Activated CD8-positive, alpha-beta T cell treated with anti-CD3 and anti-CD28 coated beads, Interleukin-2, amount 10 ng/mL, durations not matched to agents 7 days and 5 days (primary cell): ENCODE measurements at places on chromosomes 4 and X.

DNA sequence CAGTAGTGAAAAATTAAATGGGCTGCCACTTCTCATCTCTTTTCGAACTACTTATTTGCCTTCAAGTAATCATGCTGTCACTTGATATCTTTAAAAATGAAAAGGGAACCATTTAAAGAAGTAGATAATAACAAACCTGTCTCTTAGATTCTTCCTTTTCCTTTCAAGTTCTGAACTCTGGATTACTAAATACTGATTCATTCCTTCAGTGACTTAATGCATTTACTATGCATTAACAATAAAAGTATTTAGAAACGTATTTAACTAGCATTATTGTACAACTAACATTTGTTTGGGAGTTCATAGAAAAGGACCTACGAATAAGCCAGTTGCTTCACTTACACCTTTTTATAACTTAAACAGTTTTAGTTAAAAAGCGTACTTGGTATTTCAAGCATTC, 61.1 kb upstream of the RAB33B start:
- H3K4me3 ChIP-seq: no peak overlapping the region
- H3K27ac ChIP-seq: no peak overlapping the region
- peaks cover 22% of the 10 kb centered on the region for H3K4me1 ChIP-seq
- no peaks in the 10 kb centered on the region for H3K27me3 ChIP-seq
- H3K36me3 ChIP-seq: peaks cover 52% of the 10 kb centered on the region
- DNase-seq: no peak

- no peaks in the 10 kb centered on the region for H3K27me3 ChIP-seq
- H3K4me3 ChIP-seq: no peak overlapping the region
- no peaks in the 10 kb centered on the region for H3K4me1 ChIP-seq
- DNase-seq: no peak
Measured at GRCh38 chrX:96407501-96407900, 277.1 kb upstream of the DIAPH2 start.

- no peak for DNase-seq
- H3K4me3 ChIP-seq: no peak overlapping the region
- no peaks in the 10 kb centered on the region for H3K36me3 ChIP-seq
- H3K27me3 ChIP-seq: no peaks in the 10 kb centered on the region
- no peak overlapping the region for H3K27ac ChIP-seq
- H3K4me1 ChIP-seq: no peaks in the 10 kb centered on the region
Measured at GRCh38 chr4:25063116-25063515, 32.4 kb upstream of the LGI2 start.

DNA sequence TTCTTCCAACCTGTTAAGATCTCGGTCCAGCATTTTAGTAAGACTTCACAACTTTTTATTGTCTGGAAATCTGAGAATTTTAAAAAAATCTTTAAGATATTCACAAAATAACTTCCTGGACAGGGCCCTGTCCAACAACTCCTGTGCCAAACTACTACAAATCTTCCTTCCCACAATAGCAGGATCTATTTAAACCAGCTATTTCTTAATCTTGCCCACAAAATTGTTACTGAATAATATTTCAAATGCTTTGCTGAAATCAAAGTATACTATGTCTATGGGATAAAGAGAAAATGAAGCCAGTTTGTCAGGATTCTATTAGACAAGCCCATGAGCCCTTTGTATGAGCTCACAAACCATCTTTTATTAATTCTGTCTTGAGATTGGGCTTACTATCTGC, 104.1 kb upstream of the DDIT4L start:
- DNase-seq: no peak
- H3K4me3 ChIP-seq: no peak overlapping the region
- H3K27ac ChIP-seq: no peak overlapping the region

GRCh38 chrX:123740536-123740935, 7.7 kb upstream of the THOC2 start:
- H3K4me1 ChIP-seq: no peaks in the 10 kb centered on the region
- no peaks in the 10 kb centered on the region for H3K36me3 ChIP-seq
- no peak for DNase-seq
- H3K4me3 ChIP-seq: no peak overlapping the region

GRCh38 chrX:47574076-47574546, 8.1 kb upstream of the TIMP1 start:
- H3K27ac ChIP-seq: no peak overlapping the region
- no peak for DNase-seq
- peaks cover 16% of the 10 kb centered on the region for H3K36me3 ChIP-seq
- H3K4me3 ChIP-seq: peak overlapping the region; percentile 8
- H3K4me1 ChIP-seq: peaks cover 5% of the 10 kb centered on the region
- peaks cover 8% of the 10 kb centered on the region for H3K27me3 ChIP-seq

DNA sequence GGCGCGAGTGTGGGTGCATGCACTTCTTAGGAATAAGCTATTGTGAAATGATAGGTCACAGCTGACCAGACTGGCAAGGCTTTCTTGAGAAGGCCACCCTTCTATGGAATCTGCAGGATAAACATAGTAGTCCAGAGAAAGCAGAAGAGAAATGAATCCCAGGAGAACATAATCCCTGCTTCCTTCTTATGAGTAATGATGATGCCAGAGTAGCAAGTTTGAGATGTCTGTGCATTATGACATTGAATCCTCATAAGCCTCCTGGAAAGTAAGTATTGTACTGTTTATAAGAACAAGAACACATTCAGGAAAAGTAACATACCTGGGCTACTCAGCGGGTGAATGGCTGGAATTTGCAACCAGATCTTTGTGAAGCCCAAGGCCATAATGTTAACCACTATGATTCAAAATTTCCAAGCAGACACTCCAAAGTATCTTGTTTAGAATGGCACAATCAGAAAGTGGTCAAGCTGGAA, 272.1 kb upstream of the HS3ST1 start:
- H3K27me3 ChIP-seq: no peaks in the 10 kb centered on the region
- no peak overlapping the region for H3K4me3 ChIP-seq
- no peaks in the 10 kb centered on the region for H3K36me3 ChIP-seq
- no peak overlapping the region for H3K27ac ChIP-seq
- no peak for DNase-seq

DNA sequence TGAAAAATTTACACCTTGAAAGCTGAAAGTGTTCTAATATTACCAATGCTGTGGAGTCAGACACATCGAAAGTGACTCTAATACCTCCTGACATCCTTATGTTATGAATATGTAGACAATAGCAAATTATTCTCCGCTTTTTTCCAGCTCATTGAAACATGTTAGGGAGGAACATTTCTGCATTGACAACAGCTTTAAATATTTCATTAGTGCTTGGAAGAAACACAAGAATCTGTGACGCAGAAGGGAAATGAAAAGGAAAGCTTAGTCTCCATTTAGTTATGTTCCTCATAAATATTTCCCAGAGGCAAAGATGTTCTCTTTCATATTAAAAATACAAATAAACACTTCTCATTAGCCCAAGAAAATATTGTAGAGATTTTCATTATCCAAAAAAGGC, 55.8 kb upstream of the CD99 start:
- no peak overlapping the region for H3K4me3 ChIP-seq
- no peak overlapping the region for H3K27ac ChIP-seq
- H3K27me3 ChIP-seq: no peaks in the 10 kb centered on the region
- peaks cover 58% of the 10 kb centered on the region for H3K36me3 ChIP-seq
- H3K4me1 ChIP-seq: peaks cover 50% of the 10 kb centered on the region

GRCh38 chr4:163679189-163679588, 184.7 kb downstream of the TMA16 start:
- no peak for DNase-seq
- H3K36me3 ChIP-seq: no peaks in the 10 kb centered on the region
- H3K4me1 ChIP-seq: no peaks in the 10 kb centered on the region
- peaks cover 1% of the 10 kb centered on the region for H3K27me3 ChIP-seq
- no peak overlapping the region for H3K27ac ChIP-seq

- H3K36me3 ChIP-seq: peaks cover 22% of the 10 kb centered on the region
Measured at GRCh38 chr4:6941796-6942195, 32.2 kb downstream of the TBC1D14 start.

DNA sequence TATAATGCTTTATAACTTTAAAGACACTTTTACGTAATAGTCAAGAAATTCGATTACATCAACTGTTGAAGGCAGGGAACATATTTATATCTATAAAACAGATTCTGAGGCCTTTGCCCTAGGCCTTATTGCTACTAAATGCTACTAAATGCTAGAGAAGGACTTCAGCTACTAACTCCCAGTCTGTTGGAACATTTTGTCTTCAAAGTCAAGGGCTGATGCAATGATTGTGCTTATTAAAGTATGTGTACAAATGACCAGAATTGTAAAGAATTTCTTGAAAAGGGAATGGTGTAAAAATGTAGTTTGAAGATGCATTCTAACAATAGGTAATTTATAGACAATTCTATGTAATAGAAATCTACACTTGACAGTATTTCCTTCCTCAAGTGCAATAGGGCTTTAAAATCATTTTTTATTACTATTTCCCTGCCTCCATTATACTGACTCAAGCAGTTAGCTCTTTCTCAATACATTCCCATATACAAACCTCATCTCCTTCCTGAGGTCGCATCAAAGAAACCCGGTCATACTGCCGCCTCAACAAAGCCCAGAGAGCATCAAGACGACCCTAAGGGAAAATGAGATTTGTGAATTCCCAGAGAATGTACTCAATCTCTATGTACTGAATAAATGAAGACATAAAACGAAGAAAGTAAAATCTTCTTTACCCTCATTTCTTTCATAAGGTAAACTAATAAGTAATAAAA, 95.7 kb downstream of the ANTXR2 start:
- no peak overlapping the region for H3K27ac ChIP-seq
- no peak overlapping the region for H3K4me3 ChIP-seq
- no peaks in the 10 kb centered on the region for H3K4me1 ChIP-seq
- H3K36me3 ChIP-seq: peaks cover 42% of the 10 kb centered on the region
- no peaks in the 10 kb centered on the region for H3K27me3 ChIP-seq
- DNase-seq: no peak

- no peaks in the 10 kb centered on the region for H3K4me1 ChIP-seq
- H3K4me3 ChIP-seq: no peak overlapping the region
- no peaks in the 10 kb centered on the region for H3K36me3 ChIP-seq
- H3K27ac ChIP-seq: no peak overlapping the region
Measured at GRCh38 chr4:136056748-136057147, 1475.5 kb downstream of the PCDH18 start.

DNA sequence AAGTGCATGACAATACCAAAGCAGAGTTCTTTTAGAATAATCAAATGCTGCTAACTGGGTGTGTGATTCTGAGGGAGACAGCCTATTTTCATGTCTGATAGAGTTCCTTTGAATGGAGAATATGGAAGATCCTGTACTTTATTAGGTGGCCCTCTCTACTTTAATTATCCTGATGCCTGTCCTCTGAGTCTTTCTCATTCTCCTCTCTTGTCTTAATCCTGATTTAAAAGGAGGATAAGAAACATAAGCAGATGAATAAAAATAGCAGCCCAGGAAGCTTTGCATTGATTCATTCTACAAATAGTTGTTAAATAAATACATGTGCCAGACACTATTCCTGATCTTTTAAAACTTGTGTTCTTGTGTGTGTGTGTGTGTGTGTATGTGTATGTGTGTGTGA, 387.3 kb downstream of the SPRY1 start:
- H3K4me3 ChIP-seq: no peak overlapping the region
- no peak for DNase-seq
- H3K36me3 ChIP-seq: no peaks in the 10 kb centered on the region
- peaks cover 2% of the 10 kb centered on the region for H3K27me3 ChIP-seq
- H3K27ac ChIP-seq: no peak overlapping the region
- no peaks in the 10 kb centered on the region for H3K4me1 ChIP-seq

- H3K4me1 ChIP-seq: no peaks in the 10 kb centered on the region
- no peak overlapping the region for H3K27ac ChIP-seq
- H3K36me3 ChIP-seq: no peaks in the 10 kb centered on the region
- H3K4me3 ChIP-seq: no peak overlapping the region
- DNase-seq: no peak
Measured at GRCh38 chr4:82713856-82714255, 84.7 kb downstream of the SCD5 start.

DNA sequence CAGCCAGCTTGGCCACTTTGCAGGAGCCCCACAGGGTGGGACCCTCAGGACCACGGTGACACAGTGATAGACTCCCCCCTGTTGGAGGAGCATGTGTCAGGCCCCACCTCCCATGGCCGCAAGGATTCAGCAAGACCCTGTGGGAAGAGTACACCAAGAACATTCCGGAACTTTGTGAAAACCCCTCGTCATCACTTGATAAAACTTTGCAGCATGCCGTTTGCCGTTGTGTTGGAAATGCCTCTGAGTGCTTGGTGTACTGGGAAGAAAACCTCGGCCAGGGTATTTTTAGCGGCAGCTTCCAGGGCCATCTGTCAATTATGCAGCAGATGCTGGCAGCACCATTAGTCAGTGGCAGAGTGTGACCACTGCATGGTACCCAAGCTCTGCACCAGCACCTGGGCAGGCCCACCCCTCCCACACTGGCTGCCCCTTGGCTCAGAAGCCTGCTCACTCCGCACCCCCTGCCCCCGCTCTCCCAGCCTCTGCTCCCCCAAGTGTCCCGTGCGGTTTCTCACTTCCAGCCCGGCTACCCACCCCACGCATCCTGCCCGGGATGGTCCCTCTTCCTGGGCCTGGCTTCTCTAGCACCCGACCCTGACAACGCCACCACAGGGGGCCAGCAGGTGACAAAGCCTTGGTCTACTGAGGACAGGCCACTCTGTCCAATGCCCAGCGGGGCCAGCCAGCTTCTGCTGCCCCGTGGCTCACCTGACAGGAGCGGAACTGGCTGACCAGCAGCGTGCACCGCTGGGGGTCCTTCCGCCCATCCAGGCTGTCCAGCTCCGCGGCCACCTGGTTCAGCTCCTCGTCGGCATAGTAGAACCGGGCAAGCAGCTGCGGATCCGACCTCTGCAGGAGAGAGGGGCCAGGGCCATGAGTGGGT, 65.0 kb downstream of the ZFYVE28 start:
- no peaks in the 10 kb centered on the region for H3K27me3 ChIP-seq
- H3K4me3 ChIP-seq: no peak overlapping the region
- peaks cover 6% of the 10 kb centered on the region for H3K4me1 ChIP-seq
- DNase-seq: no peak
- no peaks in the 10 kb centered on the region for H3K36me3 ChIP-seq

GRCh38 chr4:152581536-152582160, 45.8 kb upstream of the FBXW7 start:
- no peaks in the 10 kb centered on the region for H3K4me1 ChIP-seq
- H3K4me3 ChIP-seq: no peak overlapping the region
- H3K27me3 ChIP-seq: peaks cover 4% of the 10 kb centered on the region
- no peak for DNase-seq
- no peaks in the 10 kb centered on the region for H3K36me3 ChIP-seq

DNA sequence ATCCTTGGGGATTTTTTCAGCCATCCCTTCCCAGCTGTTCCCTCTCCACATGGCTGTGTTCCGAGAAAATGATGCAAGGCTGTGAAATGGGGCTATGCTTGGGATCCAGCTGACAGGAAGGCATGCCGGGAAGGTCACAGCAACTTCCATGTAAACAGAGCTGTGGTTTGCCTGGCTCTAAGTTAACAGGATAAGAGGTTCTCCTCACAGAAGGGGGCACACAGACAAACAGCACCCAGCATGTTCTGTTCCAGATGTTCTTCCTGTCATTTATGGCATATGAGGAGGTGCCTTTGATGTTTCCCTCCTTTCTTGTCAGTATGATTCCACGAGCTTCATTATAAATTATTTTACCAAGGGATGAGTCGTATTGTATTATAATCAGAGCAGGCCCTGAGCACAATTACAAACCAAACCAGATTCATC, 220.7 kb downstream of the ANTXR2 start:
- DNase-seq: no peak
- H3K27ac ChIP-seq: no peak overlapping the region
